ENCODE measurements at places on chromosomes 7 and 10.
A peak's percentile ranks its signal among the peaks of the same experiment; 100 is the strongest.

- peak; percentile 74 for DNase-seq
Measured at GRCh38 chr10:113309791-113310190, 243.1 kb upstream of the HABP2 start.

DNA sequence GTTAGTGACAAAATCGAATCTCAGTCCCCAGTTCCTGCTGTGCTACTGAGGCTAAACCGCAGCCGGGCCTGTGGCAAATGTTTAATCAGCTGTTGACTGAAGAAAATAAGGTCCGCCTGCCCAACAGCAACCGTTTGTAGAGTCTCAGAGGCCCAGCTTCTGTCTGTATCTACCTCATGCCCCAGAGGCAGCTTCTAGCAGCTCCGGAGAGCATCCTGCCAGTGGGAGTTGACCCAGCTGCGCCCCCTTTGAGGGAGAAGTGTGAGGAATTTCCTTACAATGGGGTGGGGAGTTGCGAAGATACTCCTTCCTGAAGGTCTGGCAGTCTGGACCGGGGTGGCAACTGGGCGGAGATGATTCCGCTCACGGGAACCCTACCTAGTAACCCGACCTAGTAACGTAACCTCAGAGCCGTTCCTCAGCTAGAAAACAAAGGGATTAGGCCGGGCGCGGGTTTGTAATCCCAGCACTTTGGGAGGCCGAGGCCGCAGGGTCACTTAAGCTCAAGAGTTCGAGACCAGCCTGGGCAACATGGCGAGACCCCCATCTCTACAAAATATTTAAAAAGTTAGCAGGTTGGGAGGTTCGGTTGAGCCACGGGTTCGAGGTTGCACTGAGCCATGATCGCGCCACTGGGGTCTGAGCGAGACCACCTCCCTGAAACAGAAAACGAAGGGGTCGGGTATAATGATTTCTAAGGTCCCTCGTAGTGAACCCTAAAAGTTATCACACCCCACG is 846 bp upstream of the ZNF775 start:
- DNase-seq, result peak; percentile 71

- DNase-seq, result no peak
Measured at GRCh38 chr7:117110480-117111315, 157.4 kb downstream of the ST7 start.

GRCh38 chr10:123147635-123148413 is at the start of gene HMX2:
Gene HMX2, plus strand, starts transcription at chr10:123148136. Its CDS starts 243 bp downstream, at chr10:123148379.
- no peak for DNase-seq

GRCh38 chr7:114588506-114588905 is 173.9 kb downstream of the FOXP2 start:
- no peak for DNase-seq

DNA sequence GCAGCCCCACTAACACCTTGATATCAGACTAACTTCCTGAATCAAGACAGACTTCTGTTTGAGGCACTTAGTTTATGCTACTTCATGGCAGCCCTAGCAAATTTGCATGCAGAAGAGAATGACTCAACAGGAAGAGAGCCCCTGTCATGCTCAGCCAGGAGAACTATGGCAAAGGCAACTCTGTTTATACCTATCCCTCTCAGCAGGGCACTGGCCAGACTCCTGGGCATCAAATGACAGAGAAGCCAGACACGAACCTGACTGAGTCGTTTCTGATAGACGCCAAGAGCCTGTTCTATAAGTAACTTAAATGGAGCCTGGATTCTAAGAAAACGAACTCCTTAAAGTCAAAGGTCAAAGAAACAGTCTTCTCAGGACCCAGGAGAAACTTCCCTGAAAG is 50.9 kb upstream of the UNC5B start:
- no peak for DNase-seq

DNA sequence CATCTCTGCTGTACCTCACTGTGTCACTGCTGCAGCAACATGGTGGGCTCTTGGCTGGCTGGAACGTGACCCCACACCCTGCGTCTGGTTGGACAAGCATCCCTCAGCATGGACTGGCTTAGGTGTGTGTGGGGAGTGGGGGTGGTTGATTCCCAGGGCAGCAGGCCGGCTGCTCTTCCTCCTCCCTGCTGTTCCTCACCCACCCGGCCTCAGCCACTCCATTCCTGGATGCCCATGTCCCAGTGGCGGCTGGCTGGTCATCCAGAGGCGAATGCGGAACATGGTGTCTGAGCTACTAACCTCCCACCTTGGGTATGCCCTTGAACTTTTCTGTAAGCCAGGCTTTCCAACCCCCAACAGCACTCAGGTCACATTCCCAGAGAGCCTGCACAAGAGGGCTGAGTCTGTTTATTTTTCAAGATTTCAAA is 81.2 kb downstream of the GRK5 start:
- DNase-seq, result no peak

Data from globus pallidus (tissue), 1 donor.